ENCODE measurements at places on chromosomes 11 and 22.

GRCh38 chr22:39381009-39381755, 18.4 kb upstream of the TAB1 start:
- DNase-seq, result no peak

GRCh38 chr22:38012604-38013072, 28.3 kb upstream of the SOX10 start:
- no peak for DNase-seq

DNA sequence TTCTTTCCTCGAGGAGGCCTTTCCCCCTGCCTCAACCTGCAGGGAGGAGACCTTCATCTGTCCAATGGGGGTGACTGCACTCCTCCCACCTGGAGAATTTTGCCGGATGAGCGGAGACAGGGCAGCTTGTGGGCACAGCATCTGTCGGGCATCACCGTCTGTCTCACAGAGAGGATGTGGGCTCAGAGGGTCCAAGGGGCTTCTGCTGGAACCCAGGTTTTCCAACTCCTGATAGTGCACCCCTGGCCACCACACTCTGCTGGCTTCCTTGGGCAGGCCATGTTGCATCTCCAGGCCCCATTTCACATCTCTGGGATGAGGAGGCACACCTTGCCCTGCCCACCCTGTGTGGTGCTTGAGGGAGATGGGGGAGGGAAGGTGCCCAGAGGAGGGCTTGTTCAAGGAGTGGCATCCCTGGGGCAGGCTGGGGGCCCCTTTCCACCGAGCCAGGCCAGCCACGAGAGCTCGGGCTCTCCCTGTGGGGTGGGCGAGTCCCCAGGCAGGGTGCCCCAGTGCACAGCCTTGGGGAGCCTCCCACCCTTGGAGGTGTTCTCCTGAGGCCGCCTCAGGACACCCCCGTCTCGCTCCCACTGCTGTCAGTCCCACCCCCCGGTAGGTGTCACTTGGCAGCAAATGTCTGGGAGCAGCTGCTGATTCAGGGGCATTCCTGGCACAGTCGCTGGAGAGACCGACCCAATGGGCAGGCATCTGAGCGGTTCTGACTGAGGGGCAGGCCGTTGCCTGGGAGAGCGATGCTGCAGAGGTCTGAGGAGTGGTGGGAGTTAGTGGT, 84.2 kb downstream of the MORC2 start:
- no peak for DNase-seq

GRCh38 chr11:111992206-111992855, 32.9 kb upstream of the DLAT start:
- no peak for DNase-seq

- no peak for DNase-seq
These were observed 23.7 kb downstream of the SLC37A2 start for GRCh38 chr11:125086633-125087296.

DNA sequence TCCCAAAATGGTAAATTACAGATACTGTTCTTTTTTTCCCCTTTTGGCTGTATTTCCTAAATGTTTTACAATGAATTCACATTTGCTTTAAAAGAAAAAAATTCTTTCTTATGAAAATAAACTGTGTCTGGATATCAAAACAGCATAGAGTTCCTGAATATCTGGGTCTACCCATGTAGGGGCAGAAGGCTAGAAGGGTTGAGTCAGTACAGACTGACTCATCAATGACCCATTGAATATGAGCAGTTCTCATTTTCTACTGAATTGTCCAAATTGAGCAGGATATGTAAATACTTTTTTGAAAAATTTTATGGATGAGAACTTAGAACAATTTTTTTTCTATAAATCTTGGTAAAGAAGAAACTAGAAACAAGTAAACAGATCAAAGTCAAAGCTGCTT, 16.3 kb upstream of the C11orf87 start:
- no peak for DNase-seq

All from stimulated activated CD4-positive, alpha-beta T cell treated with anti-CD3 and anti-CD28 coated beads, Interleukin-4, amount 100 ng/mL, for 48 hours (primary cell).